ENCODE measurements at places on chromosomes 7 and 10.

DNA sequence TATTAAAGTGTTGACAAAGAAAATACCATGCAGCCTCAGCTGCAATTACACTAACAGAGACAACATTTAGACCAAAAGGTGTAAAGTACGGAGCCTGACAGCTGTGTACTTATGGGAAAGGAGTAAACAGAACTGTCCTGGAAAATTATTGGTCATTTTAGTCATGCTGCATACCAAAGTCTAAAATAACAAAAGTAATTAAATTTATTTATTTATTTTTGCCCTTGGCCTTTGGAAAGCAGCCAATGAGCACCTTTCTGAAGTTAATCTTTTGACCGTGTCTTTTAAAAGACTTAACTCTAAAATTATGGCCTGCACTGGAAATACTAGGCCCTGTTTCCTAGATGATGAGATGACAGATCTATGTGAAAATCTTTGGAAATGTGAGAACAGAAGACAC, 597.6 kb downstream of the NXPH1 start:
- no peak for DNase-seq

GRCh38 chr10:60314069-60314940, 75.4 kb downstream of the ANK3 start:
- no peak for DNase-seq

GRCh38 chr10:93431361-93431760, 50.8 kb downstream of the MYOF start:
- no peak for DNase-seq

GRCh38 chr7:45225948-45226335, 68.4 kb downstream of the RAMP3 start:
- no peak for DNase-seq

DNA sequence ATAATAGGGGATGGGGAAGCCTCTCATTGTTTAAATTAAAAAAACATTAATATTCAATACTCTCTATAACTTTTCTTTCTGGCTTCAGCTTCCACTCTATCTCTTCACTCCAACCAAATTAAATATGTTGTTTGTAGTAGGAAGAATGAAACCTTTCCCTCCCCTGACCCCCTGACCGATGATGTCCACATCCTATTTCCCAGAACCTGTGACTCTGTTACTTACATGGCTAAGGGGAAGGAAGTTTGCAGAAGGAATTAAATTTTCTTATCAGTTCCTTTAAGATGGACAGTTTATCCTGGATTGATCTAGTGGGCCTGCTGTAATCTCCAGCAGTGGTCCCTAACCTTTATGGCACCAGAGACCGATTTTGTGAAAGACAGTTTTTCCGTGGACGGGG, 130.0 kb downstream of the PLXDC2 start:
- DNase-seq = no peak

DNA sequence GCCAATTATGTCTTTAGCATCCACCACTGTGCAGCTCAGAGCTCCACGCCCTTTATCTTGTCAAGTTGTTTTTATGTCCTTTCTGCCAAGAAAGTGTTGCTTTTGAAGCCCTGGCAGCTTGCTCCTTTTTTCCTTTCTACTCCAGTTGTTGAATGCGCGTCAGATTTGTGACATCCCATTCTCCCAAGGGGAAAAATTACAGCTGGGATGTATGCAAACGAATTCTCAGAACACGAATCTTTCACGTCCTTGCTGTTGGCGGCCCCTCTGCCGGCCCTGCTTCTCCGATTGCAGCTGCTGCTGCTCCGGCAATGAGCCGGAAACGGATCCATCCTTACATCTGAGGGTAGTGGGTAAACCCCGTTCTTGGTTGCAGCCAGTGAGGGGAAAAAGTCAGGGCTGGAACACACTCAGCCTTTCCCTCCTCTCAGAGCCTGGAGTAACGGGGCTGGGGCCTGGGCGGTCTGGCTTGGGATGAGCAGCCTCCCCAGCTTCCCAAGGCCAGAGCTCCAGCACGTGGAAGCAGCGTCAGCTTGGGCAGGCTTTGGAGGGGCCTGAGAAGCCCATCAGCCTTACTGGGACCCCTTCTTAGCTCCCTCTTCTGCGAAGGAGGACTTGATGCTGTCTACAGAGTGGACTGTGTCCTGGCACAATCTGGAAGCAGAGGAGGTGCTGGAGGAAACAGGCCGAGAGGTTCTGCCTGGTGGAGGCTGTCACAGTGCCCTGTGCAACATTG, 79.0 kb upstream of the CHST15 start:
- no peak for DNase-seq

GRCh38 chr7:5421714-5422395, 1.8 kb downstream of the TNRC18 start:
- DNase-seq = peak; percentile 60

DNA sequence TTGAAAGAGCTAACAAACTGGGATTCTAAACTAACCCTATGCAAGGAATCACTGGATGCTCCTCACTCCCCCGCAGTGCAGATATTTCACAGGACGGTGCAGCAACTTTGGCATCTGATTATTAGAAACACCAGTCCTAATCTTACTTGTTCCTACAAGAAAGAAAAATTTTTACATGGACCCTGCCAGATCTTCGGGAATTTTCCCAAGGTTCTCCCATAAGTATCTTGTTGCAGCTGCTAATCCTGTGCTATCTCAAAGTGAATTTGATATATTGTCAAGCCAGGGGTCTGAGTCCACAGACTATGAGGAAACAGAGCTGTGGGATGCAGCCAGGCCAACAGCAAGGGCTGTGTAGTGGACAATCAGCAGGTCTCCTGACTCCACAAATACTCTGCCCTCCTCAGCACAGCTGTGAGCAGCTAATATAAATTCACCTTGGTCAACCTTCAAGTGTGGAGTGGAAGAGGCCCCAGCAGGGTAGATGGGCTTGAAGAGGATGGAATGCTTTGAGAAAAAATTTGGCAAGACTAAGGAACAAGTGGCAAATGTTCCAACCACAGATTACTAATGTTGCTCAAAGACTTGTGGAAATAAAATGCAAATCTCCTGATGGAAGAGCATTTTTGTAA, 25.6 kb downstream of the VSTM4 start:
- DNase-seq = no peak

- no peak for DNase-seq
Measured at GRCh38 chr10:124149189-124150042, 56.0 kb upstream of the CHST15 start.

DNA sequence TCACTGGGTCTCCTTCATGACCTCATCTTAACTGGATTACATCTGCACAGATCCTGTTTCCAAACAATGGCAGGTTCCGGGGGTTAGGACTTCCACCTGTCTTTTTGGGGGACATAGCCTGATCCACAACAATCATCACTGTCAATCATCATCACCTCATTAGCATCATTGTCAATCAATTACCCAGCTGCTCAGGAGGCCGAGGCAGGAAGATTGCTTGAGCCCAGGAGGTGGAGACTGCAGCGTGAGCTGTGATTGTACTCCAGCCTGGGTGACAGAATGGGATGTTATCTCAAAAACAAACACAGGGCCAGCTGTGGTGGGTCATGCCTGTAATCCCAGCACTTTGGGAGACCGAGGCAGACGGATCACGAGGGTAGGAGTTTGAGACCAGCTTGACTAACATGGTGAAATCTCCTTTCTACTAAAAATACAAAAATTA, 18.7 kb downstream of the AMZ1 start:
- no peak for DNase-seq

DNA sequence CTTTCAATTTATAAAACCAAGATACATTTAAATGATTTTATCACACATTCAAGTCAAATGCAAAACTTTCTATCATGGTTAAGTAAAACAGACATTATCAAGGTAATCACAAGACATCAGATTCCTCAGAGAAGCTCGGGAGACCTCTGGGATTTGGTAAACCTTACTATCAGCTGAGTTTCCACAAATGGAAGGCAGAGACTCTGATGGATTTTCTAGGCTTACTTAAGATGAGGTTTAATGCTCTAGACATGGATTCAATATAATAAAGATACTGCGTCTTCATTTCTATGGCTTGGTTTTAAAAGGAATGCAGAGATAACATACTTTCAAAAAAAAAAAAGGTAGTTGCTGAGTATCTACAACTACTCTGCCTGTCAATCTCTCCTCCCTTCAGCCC, 171.7 kb downstream of the JAZF1 start:
- no peak for DNase-seq

GRCh38 chr7:29332875-29333855, 138.6 kb downstream of the CHN2 start:
- no peak for DNase-seq

GRCh38 chr10:120768227-120768626, 82.9 kb upstream of the WDR11 start:
- DNase-seq = no peak

GRCh38 chr10:61869774-61870525, 31.5 kb upstream of the ARID5B start:
- no peak for DNase-seq
